ELR (cell line): ENCODE measurements at places on chromosomes 3 and 15.

GRCh38 chr15:66264859-66265513 is 11.4 kb upstream of the MEGF11 start:
- DNase-seq: no peak

DNA sequence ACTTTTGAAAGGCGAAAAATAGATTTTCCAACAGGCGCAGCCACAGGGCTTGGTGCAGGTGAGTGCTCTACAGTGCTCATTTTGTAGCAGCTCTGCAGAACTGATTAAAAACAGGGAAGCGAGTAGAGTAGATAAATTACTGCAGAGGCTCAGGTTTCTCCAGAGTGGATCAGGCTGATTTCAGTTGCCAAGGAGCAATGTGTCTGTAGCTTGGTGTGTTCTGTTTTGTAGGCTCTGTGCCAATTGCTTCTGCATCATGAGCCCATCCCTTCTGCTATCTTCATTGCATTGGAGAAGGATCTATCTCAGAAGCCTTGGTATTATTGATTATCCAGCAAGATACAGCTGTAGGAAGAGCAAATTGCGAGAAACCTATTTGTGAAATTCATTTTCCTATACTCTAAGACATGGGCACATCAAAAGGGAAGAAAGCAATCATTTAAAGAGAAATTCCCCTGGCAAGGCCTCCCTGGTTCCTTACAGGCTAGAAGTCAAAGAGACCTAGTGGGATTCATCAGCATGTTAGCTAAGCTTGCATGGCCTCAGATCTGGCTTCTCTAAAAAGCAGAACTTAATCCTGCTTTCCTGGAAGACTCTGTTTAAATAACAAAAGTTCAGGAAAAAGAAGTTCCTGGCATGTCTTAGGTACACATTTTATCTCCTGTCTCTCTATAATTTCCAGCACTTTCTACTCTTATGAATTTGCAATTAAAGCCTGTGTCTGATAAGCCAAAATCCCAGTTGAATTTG is 432.4 kb upstream of the ATP10A start:
- DNase-seq: no peak

DNA sequence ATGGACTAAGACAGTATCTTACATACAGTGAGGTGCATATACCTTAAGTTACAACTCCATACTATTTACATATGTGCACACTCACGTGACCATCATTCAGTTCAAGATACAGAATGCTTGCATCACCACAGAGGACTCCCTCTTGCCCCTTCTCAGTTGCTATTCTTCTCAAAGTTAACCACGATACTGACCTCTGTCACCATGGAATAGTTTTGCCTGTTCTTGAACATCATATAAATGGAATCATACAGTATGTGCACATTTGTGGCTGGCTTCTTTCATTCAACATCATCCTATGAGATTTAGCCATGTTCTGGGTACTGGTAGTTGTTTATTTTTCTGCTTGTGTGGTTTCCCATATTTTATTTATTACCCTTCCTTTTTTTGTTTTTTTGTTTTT is 10.4 kb upstream of the ZSCAN2 start:
- DNase-seq: no peak

DNA sequence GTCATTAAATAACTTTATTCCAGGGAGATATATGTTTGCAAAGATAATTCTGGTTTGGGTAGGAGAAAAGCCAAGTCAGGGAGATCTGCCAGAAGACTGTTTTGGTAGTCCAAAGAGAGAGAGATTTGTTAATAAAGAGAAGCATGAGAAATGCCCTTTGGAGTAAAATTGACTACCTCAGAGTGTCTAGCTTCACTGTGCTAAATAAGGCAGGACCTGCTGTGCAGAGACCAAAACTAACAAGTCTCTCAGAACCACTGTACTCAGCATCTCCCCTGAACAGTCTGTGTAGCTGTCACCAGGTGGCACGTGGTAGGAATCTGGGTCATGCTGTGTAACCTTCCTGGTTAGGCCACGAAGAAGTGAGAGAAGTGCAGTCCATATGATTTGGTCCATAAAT is 31.6 kb upstream of the SLC35G2 start:
- peak; percentile 41 for DNase-seq

- DNase-seq: no peak
Measured at GRCh38 chr3:189202583-189202982, 30.8 kb downstream of the TPRG1 start.

DNA sequence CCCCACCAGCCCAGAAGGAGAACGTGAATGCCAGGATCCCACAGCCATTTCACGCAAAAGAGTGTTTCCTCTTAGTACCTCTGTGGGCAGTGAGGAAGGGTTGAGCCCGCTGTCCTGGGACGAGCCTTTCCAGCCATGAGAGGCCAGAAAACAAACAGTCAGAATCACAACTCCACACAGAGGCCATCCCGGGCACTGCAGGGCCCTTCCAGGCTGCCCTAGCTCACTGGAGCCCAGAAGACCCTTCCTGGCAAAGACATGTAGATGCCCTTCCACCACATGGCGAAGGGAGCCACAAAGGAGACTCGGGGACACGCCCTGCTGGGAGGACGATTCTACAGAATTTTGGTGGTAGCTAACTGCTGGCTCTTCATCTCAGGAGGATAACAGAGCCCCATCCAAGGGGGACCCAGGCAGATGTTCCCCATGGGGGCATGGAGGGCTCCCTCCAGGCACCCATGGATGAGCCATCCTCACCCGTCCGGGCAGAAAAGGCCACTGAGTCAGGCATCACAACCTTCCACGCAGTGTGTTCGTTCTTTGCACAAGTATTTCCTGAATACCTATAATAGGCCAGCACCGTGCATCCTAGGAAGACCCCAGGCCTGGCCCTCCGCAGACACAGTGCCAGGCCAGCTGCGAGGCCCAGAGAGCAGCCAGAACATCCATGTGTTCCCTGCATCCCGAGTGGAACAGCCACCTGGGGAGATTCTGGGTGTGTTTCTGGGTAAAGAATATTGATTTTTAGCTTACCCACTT is 47.2 kb downstream of the SLC12A8 start:
- peak; percentile 68 for DNase-seq

- no peak for DNase-seq
Measured at GRCh38 chr3:4739289-4740236, 239.7 kb upstream of the BHLHE40 start.

DNA sequence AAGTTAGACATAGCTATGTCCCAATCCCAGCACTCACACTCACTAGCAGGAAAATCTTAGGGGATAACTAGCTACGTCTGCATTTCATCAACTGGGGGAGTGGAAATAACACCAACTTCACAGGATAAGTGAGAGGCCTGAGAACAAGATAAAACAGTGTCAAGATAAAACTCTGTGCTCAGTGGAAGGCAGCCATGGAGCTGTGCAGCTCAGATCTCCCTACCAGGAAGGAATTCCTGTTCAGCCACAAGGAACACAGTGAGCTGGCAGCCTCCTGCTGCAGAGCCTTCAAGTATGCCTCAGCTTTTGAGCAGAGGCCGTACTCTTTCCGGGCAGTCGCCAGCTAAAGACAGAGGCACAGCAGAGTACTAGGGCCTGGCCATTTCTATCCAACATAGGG is 115.8 kb upstream of the TOPAZ1 start:
- no peak for DNase-seq

- DNase-seq: no peak
Measured at GRCh38 chr3:181725131-181725731, 13.5 kb downstream of the SOX2 start.

GRCh38 chr3:31635545-31635944 is 102.8 kb downstream of the STT3B start:
- DNase-seq: no peak

DNA sequence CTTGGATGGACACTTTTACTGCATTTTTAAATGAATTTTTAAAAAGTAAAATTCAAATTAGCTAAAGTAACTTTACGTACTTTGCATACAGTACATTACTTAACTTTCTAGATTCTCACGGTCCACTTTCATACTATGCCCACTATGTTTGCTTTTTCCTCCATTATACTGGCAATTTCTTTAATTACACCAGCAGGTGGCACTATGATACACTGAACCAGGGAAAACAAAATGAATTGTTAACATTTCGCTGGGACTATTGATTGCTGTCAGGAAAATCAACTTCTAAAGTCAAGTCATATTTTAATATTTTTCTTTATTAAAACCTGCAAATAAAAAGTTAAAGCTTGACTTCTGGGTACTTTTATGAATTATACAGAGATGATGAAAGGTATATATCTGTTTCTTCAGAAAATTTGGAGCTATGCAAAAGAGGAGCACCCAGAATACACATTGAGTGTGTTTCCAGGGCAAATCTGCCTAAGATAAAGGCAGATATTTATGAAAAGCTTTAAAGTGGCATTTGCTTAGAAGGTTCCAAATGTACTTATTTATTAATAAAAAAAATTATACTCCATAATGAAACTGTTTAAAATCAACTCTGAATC is 21.8 kb upstream of the POU1F1 start:
- DNase-seq: peak; percentile 72

DNA sequence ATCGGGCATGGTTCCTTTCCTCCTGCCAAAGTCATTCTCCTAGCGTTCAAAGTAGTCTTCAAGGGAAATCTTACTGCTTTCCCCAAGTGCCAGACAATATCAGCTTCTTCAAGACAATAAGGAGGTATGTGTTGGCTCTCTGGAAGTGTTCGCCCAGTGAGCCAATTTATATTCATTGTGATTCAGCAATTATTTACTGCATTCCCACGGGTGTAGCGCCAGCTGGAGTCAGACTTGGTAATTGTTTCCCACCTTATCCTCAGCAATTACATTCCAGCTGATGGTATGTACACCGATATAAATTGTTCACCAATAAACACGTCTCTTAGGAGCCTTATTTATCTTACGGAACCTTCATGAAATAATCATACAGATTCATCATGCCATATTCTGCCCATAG is 103.6 kb upstream of the CTNNB1 start:
- no peak for DNase-seq

DNA sequence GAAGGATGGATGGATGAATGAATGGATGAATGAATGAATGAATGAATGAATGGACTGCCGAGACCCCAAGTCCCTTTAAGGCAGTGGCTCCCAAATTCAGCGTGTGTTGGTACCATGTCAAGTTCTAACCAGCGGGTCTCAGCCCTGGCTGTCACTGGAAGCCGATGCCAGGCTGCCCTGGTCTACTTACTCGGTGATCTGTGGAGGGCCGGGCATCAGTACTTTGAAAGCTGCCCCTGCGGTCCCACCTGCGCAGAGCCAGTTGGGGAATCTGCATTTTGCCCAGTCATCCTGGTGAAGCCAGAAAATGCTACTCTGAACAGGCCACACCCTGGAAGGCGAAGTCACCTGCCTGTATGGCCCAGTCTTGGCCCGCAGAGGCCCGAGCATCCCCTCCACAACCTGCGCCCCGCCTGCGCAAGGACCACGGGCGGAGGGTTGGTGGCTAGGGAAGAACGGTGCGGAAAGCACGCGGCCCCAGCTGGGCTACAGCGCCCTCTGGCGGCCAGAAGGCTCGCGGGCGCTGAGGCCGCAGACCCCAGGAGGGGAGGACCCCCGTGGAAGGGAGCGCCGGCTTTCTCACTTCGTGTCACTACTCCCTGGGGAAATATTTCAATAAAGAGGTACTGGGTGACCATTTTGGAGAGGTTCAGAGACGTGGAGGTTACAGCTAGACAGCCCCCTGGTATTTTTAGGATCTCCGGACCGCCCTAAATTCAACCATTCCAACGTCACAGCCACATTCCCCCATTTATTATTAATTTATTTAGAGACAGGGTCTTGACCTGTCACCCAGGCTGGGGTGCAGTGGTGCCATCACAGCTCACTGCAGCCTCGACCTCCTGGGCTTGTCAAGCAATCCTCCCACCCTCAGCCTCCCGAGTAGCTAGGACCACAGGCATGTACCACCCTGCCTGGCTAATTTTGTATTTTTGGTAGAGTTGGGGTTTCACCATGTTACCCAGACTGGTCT is 34.9 kb downstream of the PRKCD start:
- peak; percentile 59 for DNase-seq

GRCh38 chr3:16402451-16402850 is 111.0 kb downstream of the RFTN1 start:
- peak; percentile 63 for DNase-seq

DNA sequence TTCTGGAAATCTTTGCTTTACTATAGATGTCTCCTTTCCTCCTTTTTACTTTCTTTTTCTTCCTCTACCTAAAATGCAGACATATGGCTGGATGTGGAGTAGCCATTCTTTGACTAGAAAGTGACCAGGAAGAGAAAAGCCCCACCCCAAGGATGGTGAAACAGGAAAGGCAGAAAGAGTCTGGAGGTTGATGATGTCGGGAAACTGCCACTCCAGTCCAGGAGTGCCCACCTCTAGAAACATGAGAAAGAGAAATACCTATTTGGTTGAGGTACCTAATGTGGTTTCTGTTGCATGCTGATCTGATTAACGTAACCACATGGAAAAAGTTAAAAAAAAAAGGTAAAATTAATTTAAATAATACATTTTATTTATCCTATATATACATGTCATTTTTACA is 55.2 kb upstream of the SSR3 start:
- DNase-seq: no peak

DNA sequence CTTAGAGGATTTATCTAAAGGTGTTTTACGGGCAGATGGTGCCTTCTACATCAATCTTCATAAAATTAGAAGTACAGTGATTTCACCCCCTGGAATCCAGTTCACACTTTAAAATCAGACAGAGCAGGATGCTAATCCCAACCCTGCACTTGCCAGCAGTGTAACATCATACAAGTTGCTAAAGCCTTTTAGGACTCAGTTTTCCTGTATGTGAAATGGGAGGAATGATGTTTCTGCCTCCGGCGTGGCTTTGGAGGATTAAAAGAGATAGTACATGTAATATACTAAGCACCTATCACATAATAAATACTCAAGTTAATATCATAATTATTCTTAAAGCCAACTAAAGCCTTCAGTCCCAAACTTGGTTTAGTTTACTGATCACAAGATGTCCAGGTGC is 257.2 kb upstream of the THBS1 start:
- no peak for DNase-seq

DNA sequence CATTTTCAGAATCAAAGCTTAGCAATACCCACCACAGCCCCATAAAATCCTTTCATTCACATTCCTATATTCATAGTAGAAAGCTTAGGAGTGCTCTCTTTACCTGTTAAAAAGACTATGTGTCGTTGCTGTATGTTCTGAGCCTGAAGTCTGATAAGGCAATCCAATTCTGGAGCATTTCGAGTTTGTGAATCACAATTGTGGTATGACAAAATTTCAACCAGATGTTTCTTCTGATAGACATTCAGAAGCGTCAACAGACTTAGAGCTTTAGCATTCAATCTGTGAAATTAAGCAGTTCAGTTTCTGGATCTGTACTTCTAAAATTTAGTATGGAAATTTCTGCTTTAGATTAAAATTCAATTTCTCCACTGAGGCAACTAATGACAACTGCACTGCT is 58.3 kb downstream of the TASOR start:
- DNase-seq: peak; percentile 26
